ENCODE measurements at places on chromosomes 7 and 10.

DNA sequence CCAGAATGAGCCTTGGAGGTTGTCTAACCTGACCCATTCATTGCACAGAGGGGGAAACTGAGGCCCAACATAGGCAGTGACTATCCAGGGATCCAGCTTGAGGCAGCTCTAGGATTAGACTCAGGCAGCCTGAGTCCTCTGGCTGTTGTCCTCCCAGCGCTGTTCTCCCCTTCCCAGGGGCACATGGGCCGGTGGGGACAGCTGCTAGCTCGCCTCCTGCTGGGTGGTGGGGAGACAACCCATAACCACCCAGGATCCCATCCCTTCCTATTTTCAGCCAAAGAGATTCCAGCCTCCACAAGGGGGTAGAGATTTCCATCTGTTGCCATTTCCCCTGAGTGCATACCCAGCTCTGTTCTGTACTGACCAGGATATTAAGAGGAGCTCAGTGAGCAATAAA is 145.1 kb upstream of the GPR26 start:
- DNase-seq = no peak

DNA sequence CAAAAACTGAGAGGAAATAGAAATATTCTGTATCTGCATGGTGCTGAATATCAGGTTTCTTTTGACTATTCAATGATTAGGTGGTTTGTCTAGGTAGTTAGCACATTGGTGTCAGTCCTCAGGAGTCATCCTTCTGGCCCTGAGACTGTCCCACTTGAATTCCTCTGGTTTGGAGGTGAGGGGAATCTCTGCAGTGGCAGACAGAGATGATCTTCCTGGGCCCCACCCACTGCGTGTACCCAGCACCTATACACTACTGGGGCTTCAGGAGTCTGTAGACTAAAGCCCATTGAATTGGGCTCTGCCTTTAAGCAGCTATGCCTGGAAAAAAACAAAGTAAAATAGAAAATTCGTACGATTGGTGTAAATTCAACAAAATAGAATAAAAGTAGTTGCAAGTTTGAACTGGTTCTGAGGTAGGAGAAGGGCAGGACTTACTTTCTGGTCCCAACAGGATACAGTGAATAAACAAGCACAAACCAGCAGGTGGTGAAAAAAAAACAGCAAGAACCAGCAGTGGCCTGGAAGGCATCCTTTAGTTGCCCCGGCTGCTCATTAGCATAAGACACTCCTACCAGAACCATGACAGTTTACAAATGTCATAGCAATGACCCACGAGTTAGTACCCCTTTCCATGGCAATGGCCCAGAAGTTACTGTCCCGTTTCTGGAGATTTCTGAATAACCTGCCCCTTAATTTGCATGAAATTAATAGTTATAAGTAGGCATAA is 1.7 kb downstream of the LIPM start:
- no peak for DNase-seq

GRCh38 chr7:12623223-12623622 is 52.7 kb downstream of the SCIN start:
- DNase-seq = no peak

DNA sequence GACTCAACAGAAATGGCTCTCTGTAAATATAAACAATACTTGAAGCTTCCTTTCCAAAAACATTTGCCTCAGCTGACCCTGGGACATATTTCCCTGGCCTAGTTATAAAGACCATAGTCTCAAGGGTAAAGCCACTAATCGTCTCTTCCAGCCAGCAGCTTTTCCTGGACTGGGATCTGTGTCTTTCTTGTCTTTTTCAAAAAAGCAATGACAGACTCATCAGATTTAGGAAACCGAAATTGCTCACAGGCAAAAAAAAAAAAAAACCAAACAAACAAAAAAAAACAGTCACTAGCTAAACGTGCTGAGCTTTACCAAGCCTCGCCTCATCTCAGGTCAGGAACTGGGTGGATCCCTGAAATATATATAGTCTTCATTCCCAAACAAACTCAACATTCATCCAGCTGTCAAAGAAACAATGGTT is 23.5 kb downstream of the STN1 start:
- no peak for DNase-seq

- no peak for DNase-seq
Measured at GRCh38 chr10:3460420-3461128, 288.0 kb upstream of the PITRM1 start.

DNA sequence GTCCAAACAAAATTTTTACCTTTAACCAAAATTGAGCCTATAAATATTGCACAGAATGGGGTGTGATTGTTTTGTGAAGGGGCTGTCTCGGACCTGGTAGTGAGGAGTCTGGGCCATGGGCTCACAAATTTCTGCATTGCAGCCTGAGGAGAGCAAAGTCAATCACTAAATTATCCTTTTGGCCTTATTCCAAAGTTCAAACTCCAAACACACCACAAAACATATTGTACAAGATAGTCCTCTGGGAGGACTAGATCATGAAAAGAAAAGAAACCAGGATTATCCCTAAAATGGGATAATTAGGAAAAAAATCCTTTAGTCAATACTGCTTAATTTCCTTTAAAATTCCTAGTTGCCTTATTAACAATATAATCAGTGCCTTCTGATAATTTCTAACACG is 115.5 kb downstream of the BUB3 start:
- no peak for DNase-seq

DNA sequence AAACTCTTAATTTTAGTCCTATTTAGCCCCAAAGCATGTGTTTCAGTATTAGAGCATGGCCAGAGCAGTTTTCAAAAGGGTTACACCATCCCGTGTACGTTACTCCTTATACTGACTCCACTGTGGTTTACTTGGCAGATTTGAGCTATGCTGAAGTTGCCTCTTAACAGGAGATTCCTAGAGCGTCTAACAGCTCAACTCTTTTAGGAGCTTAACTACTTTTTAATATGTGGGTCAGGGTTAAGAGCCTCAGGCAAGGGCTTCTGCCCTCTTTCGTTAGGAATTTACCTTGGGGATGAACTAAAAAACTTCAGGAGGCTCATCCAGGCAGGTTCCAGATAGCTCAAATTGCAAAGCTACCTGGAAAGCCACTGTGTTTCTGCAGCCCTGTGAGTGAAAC is 674.8 kb upstream of the C7orf33 start:
- DNase-seq = no peak

DNA sequence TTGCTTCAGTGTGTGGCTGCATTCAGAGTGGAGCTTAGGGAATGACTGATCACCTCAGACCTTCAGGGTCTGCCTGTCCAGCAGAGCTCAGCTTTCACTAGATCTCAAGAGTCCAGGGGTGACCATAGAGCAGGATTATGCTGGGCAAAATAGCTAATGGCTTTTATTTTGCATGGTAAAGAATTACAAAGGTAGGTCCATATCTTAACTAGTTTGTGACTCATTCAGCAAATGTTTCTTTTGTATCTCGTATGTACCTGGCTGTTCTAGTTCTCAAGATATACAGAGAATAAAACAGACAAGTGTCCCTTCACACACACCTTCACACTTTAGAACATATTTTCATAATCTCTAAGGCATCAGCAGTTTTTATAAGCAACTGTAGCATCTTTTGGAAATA is 180.5 kb downstream of the DYNC1I1 start:
- DNase-seq = no peak

DNA sequence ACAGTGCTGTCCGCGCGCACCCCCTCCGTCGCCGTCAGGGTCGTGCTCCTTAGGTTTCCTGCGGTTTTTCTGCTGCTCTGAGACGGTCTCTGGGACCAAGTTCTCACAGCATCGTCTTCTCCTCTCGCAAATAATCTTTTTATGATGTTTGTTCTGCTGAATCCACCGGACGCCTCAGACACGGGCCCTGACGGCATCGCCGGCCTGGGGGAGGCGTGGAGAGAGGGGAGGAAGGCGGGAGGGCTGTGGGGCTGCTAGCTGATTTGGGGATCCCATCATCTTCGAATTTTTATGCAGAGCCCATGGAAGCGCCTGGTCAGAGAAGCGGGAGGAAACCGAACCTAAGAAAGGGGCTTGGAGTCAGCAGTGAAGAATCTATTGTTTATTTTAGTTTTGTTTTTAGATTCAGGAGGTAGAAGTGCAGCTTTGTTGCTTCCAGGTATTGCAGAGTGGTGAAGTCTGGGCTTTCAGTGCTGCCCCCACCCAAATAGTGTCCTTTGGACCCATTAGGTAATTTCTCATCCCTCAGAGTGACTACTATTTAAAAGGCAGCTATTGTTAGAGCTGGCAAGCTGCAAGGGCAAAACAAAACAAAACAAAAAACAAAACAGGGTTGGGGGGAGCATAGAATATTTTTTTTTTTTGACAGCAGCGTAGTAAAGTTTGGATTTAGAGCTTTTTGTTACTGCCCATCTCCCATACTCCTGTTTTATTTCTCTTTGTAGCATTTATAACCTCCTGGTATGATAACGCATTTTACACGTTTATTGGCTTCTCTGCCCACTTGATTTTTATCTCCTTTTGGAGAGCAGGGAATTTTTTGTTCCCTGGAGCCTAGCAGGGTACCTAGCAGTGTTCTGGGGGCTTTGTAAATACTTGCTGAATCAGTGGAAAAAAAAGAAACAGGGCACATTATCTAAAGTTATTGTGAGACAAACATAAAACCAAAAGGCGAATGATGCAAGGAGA is 92.6 kb downstream of the SPAG6 start:
- peak; percentile 49 for DNase-seq

GRCh38 chr7:95758187-95758586 is 14.2 kb upstream of the DYNC1I1 start:
- DNase-seq = no peak

DNA sequence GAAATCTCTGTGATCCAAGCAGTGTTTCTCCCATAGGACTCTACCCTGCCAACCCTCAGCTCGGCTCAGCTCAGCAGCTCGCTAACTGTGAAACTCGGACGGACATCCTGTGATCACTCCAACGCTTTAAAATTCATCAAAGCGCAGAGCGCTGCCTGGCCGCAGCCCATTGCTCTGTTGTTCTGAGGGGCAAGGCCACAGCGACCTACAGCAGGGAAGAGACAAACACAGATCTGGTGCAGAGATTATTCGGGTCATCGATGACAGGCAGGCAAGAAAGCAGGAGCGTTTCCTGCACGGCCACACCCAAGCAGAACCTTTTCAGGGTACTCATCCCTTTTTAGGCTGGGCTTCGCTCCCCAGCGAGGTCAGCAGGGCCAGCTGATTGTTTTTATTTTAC is 72.1 kb downstream of the INSIG1 start:
- no peak for DNase-seq

- DNase-seq = no peak
Measured at GRCh38 chr10:92801978-92802872, 46.1 kb upstream of the EXOC6 start.

- DNase-seq = no peak
Measured at GRCh38 chr7:64868499-64868898, 34.6 kb upstream of the ZNF273 start.

GRCh38 chr7:132548489-132549078 is 27.7 kb downstream of the PLXNA4 start:
- peak; percentile 23 for DNase-seq

DNA sequence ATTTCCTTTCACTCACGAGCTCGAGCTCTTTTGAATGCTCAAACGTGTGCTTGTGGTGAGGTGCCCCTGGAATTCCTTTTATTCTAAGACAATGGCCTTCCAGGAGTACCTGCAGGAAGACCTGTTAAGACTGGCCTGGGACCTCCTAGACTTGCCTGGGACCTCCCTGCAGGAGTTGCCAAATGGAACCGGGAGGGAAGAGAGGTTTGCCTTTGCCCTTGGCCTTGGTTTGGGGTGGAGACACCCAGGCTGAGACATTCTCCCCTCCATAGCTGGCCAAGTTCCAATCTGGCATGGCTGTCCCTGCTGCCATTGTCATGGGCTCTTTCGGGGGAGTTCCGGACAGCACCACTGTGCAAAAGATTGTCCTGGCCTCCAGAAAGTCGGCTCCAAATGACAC is 39.7 kb downstream of the DNAJB12 start:
- no peak for DNase-seq

- DNase-seq = no peak
Measured at GRCh38 chr7:46972205-46972604, 609.7 kb downstream of the TNS3 start.

GRCh38 chr7:127901895-127902703 is 129.1 kb downstream of the LRRC4 start:
- DNase-seq = no peak

DNA sequence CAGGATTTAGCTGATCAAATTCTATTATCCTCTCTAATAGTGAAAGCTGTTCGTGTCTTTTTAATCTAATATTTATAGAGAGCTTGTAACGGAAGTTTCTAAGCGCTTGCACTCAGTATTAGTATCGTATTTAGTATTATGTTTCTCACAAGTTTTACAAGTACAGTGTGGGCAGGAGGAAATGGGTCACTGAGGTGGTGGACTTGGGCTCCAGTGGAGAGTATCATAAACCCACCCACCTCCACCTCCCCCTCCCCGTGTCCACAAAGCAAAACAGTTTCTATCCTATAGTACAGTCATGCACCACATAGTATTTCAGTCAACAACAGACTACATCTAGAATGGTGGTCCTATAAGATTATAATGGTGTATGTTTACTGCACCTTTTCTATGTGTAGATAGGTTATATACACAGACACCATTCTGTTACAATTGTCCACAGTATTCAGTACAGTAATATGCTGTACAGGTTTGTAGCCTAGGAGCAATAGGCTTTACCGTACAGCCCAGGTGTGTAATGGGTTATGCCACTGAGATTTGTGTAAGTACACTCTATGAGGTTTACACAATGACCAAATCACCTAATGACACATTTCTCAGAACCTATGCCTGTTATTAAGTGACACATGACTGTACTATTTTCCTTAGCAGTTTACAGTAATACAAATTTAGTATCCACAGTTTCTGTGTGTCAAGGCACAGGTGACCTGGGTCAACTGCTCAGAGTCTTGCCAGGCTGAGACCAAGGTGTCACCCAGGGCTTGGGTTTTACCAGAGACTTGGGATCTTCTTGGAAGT is 1021.3 kb upstream of the C7orf33 start:
- DNase-seq = no peak

DNA sequence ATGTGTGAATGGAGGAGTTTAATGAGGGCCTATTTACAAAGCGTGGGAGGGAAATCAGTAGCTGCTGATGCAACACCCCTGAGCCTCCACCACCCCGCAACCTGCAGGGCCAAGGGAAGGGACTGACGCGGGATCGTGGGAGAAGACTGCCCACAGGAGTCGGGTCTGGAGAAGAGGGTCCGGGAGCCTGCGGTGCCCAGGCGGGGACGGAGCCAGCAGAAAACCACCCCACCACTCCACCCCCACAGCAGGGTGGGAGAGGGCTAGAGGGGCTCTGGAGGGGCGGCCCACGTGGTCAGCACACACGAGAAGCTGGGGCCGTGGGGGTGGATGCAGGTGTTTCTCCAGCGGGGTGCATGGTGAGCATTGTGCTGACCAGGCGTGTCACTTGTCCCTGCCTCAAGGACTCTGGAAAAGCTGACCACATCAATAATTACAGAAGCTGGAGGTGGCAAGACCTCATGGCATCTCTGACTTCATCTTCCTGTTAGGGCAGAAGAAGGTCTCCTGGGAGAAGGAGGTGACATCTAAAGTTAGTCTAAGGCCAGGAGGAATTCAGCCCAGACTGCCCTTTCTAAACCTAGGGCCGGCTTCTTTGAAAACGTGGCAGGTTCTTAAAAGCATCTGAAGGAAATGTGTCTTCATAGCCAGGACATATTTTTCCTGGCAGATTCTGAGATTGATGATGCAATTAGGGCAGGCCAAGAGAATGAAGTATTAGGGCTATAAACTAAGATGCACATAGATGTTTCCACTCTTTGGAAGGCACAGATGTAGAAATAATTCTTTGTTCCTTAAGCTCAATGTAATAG is 150.9 kb downstream of the RGS10 start:
- DNase-seq = no peak

- DNase-seq = no peak
Measured at GRCh38 chr10:117674646-117675045, 132.1 kb downstream of the EMX2 start.
